ENCODE measurements at places on chromosomes 16 and 17.

- DNase-seq = no peak
Measured at GRCh38 chr17:64008830-64009229, 10.7 kb downstream of the PRR29 start.

GRCh38 chr17:521183-521525, 168.5 kb upstream of the RPH3AL start:
- no peak for DNase-seq

- no peak for DNase-seq
Measured at GRCh38 chr17:8469964-8470363, 34.3 kb downstream of the NDEL1 start.

DNA sequence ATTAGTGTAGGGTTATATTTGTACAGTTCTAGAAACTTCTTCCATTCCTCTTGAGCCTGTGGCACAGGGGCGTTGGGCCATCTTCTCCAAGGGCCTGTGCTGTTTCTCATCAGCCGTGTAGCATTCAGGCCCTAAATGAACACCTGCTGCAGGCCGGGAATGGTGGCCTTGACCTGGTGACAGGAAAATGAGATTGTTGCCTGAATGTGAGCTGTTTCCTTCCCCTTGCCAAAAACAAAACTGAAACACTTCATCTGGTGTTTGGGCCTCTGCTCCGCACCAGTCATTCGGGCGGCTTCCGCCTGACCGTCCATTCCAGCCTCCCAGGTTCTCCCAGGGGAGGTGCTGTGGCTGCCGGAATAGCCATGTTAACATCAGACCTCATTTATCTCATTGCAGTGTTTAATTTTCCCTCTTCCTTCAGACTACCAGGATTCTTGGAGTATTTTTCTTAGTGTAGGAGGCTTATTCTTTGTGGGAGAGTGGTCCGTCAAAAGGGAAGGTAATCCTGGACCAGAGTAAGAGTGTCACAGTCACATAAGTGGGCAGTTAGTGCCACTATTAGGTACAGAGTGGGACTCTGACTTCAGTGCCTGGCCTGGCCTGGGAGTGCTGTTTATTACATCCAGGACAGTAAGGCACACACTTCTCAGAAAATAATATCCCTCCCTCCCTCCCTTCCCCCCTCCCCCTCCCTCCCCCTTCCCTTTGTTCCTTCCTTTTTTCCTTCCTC, 61.9 kb downstream of the WWP2 start:
- DNase-seq = no peak

DNA sequence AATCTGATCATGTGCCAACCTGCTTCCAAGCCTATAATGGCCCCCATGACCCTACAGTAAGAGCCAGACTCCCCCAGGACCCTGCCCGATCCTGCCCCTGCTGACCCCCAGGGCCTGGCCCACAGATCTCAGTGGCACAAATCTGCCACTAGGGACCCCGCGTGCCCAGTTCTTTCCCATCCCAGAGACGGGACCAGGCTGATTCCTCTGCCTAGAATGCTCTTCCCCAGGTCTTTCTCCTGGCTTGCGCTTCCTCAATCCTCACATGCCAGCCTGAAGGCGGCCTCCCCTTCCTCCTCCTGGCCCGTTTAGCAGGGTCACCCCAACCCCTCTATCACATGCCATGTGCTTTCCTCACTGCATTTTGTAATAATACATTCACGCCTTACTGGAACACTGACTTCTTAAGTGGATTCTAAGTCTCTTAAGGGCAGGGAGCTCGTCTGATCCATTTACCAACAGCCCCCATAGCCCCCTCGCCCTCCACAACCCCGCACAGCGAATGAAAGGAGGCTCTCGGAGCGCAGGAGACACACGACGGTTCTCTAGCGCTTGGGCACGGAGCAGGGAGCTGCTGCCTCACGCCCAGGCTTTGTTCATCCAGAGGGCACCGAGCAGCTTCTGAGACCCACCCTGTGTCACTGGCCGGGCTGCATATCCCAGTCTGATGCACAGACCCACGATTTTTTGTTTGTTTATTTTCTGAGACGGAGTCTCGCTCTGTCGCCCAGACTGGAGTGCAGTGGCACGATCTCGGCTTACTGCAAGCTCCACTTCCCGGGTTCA, 1.2 kb downstream of the TRIM65 start:
- no peak for DNase-seq

DNA sequence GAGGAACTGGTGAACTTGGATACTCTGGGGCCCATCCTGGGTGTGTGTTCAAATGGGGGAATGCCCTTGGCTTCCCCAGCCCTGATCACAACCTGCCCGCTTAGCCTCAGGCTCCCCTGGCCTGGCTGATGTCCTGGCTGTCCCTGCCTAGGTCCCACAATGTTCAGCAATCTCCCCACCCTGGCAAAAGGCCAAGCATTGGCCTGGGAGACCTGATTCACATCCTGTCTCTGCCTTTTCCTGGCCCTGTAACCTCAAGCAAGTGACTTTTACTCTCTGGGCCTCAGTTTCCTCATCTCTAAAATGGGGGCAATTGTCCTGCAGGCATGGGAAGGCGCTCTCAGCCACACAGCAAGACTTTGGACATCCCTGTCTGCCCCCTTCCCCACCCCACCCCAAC, 14.4 kb downstream of the CPNE2 start:
- no peak for DNase-seq

DNA sequence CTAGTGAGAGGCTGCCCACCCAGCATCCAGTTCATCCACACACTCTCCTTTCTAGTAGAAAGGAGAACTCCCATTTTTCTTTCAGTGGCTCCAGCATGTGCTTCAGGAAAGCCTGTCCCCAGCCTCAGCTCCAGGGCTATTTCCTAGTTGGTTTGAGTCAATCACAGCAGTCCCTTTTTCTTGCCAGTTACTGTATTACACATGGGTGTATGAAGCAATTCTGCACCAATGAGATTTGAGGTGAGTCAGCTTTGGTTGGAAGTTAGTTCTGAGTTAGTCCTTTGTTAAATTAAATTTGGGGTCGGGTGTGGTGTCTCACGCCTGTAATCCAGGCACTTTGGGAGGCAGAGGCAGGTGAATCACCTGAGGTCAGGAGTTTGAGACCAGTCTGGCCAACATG, 24.8 kb downstream of the RAD51D start:
- no peak for DNase-seq

GRCh38 chr16:4373356-4373908, 1.8 kb downstream of the VASN start:
- no peak for DNase-seq

Data from T-helper 9 cell (primary cell).